Stimulated activated CD4-positive, alpha-beta T cell treated with anti-CD3 and anti-CD28 coated beads, Interleukin-12 subunit alpha, Interleukin-12 subunit beta, amount 100 ng/mL, for 48 hours (primary cell): ENCODE measurements at places on chromosomes 6 and 20.

DNA sequence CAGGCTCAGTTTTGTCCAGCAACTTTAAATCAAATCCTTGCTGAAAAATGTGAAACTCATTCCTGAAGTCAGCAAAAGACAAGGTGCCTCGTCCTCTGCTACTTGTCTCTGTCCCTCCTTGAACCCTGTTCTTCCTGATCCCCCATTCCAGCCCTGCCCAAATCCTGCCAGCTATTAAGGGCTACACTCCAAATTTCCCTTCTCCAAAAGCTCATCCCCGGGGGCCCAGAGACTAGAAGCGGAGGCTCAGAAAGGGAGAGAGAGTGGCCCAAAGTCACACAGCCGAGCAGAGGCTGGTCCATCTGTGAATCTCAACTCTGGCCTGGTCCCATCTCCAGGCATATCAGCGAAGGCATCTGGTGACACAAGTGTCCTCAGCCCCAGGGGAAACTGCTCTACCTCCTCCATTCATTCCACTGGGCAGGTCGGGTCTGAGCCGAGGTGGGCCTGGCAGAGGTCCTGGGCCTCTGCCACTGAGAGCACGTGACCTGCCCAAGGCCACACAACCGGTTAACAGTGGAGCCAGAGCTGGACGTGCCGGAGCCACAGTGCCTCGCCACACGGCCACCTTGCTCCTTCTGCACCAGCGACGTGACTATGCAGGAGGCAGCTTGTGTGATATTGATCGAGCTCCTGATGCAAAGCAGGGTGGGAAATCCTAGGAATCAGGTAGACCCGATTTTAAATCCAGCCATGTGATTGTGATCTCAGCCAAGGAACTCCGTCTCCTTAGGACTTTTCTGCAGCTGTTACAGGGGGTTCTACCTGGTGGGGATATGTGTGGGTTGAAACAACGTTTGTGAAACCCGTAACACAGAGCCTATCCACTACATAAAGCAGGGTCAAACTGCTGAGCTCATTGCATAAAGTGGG lies 28.6 kb downstream of the NOL4L start:
- no peak for DNase-seq

DNA sequence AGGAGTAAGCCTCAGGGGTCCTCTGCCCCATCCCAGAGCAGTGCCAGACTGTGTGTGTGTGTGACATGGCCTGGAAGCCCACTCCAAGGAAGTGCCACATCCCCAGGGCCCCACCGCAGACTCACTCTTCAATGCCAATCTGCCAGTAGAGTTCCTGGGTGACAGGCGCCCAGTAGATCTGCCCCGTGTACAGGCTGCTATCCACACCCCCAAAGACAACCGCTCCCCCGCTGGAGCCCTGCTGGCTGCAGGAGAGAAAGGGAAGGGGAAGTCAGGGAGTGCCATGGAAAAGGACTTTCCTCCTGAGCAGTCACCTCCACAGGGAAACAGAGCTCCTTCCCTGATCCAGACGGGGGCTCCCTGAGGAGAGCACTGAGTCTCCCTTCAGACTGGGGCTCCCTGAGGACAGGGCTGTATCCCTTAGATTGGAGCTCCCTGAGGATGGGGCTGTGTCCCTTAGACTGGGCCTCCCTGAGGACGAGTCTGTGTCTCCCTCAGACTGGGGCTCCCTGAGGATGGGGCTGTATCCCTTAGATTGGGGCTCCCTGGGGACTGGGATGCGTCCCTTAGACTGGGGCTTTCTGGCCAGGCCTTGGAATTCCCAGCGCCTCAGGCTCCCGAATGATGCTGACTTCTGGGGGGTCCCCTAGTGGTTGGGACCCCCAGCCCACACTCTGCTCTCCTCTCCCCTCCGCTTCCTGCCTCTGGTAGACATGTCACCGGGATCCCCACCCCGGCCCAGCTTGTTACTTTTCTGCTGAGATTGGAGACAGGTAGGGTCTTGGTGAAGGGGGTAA lies 5.2 kb upstream of the TFEB start:
- DNase-seq: no peak

DNA sequence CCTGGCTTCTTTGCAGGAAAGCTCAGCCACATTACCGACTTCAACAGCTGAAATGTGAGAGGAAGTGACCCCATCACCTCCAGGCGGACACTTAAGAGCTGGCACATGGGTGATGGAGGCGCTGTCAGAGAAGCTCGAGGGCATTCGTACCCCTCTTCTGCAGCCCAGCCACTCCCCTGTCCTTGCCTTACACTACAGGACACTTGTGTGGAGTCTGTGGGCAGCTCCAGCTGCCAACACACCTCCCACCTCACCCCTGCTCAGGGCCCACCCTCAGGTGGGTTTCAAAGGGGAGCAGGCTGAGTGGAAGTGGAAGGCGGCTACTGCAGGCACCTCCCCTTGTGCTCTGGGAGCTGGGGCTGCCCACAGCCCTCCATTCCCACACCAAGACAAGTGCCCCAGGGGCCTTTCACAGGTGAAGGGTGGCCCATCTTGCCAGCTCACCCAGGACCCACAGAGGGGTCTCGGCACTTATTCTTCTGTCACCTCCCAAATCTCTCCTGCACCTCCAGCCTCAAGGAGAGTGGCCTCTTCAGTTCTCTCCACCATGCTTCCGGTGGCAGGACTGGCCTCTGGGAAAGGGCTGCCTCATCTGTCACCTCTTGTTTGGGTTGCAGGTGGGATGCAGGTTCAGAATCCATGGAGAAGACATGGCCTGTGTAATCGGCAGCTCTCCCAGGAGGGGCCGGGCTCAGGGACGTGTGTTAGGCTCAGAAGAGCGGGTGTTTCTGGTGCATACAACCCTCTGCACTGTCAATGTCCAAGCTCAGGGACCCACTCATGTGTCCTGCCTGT lies 49.8 kb downstream of the IRF4 start:
- no peak for DNase-seq

- no peak for DNase-seq
Measured at GRCh38 chr20:61570646-61571195, 318.7 kb downstream of the CDH4 start.

GRCh38 chr6:113597231-113597583 lies 259.9 kb upstream of the MARCKS start:
- DNase-seq: no peak

DNA sequence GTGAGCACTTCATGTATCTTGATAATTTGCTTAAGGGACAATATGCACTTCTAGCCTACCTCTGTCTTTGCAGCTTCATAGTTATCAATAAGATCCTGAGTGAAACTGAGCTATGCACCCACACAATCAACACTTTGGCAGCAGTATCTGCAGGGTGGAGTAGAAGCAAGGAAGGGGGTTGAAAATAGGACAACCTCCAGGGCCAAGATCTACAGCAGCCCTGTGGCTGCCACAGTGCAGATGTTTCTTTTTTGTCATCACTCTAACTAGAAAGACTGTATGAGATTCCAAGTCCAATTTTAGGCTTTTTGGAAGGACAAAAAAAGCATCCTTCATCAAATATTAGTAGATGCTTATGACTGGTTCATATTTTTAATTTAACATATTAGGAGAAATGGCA lies 336.1 kb upstream of the CITED2 start:
- DNase-seq: no peak

DNA sequence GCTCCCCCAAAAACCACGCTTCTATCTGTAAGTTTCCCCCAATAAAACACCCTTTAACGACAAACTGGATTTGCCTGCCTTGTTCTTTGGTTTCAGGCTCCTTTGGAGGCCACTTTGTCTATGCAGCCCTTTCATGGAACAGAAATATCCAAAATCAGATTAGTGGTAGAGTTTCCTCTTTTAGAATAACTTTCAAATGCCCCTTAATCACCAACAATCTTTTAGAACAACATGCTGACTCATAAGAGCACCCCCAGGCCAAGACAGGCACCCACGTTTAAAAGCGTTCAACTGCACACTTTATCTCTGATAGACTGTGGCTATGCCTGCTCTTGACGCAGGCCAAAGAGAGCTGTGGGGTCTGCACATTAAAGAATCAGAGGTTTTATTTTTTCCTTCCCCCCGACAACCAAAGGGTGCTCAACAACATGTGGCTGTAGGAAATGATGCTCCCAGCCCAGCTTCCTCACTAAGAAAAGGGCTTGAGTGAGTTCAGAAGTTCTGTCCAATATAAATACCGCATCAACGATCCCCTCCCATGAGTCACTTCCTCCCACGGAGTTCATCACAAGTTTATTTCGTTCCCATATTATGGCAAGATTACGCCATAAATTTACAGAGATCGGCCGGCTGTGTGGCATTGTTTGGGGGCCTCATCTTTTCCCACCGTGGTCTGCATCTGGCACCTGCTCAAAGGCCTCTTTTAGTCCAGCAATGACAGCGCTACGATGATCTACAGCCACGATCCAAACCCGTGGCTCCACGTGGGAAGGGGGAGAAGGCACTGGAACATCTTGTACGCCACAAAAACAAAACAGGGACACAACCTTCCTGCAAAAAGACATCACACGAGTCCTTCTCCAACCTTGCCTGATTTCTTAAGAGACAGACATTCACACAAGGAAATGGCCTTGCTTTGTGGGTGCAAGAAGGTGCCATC lies 88.8 kb upstream of the NFATC2 start:
- DNase-seq: peak; percentile 27

- DNase-seq: no peak
Measured at GRCh38 chr20:33262658-33263065, 20.4 kb upstream of the BPIFB1 start.

DNA sequence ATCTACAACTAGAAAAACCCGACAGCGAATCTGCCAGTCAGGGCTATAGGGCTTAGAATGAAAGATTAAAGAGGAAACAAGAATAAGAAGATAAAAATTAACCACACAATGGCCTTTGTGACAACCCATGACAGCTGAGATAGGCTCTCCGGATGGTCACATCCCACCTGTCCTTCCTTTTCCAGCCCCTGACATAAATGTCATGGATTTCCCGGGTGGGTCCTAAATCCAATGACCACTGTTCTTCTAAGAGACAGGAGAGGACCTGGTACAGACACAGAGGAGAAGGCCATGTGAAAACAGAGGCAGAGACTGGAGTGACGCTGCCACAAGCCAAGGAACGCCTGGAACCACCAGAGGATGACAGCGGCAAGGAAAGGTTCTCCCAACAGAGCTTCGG lies 41.8 kb downstream of the ATXN1 start:
- no peak for DNase-seq

GRCh38 chr6:150153905-150154492 lies 11.2 kb downstream of the PPP1R14C start:
- DNase-seq: no peak

DNA sequence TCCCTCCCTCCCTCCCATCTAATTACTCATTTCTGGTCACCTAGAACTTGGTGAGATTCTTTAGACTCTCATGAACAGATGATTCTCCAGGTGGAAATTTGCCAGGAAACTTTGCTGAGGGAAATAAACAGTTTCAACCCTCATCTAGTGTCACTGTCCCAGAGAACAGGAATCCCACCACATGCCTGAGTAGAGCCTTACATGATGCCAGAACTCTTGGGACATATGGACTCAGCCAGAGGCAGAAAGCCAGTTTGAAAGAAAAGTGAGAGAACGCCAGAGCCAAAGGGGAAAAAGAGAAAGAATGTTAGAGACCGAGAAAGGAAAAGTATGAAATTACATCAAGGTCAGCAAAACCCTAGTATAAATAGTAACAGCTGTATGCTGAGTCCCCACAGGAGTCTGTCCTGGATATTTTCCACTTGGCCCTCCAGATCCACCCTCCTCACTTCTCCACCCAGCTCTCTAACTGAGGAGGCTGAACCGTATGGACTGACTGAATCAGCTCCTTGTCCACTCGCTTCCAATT lies 127.5 kb upstream of the COL21A1 start:
- DNase-seq: no peak

- no peak for DNase-seq
Measured at GRCh38 chr6:133396233-133396983, 155.3 kb downstream of the EYA4 start.

GRCh38 chr6:35893246-35893645 lies 27.7 kb downstream of the SRPK1 start:
- no peak for DNase-seq

- peak; percentile 8 for DNase-seq
Measured at GRCh38 chr6:27188061-27188884, 59.2 kb upstream of the PRSS16 start.

GRCh38 chr6:98787435-98787834 lies 46.9 kb upstream of the POU3F2 start:
- no peak for DNase-seq

- peak; percentile 78 for DNase-seq
Measured at GRCh38 chr6:14542670-14543366, 425.2 kb downstream of the CD83 start.

DNA sequence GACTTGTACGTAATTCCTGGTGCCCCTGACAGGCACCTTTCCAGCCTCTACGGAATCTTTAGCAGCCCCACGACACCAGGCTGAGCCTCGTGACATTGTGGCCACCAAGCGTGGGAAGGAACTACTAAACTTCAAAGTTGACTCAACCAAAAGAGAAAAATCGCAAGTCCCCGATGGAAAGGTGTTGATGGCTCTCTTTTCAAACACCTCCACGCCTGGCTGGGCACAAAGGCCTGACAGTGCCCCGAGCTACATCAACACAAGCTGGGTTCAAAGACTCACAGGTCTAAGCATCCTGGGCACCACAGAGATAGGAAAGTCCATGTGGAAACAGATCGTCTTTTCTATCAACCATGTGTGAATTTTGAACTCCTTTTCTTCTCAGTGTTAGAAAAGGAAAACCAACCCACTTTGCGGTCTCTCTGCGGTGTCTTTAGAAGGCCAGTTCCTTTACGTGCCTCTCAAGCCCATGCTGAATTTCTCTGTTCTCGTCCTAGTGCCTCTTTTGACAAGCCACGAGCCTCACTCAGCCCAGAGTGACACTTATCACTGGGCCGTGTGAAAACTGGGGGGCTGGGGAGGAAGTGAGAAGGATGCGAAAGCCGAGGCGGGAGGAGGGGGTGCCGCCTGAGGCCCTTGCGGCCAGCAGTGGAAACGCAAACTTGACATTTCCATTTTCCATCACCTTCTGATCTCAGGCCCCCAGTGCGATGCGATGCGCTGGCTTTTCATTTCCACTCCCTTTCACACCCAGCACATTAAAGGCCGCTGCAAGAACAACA lies 59.4 kb downstream of the GFOD1 start:
- DNase-seq: peak; percentile 68

- DNase-seq: no peak
Measured at GRCh38 chr6:90388395-90388794, 91.8 kb upstream of the BACH2 start.

- DNase-seq: no peak
Measured at GRCh38 chr6:37704923-37705238, 7.2 kb upstream of the MDGA1 start.

- no peak for DNase-seq
Measured at GRCh38 chr6:39254999-39255535, 25.8 kb upstream of the KCNK5 start.
